Stomach (tissue), 19 donors: ENCODE measurements at places on chromosomes 1 and 21. TPM values are rescaled to one million over a fixed set of nuclear protein-coding genes. Genes with fewer than 3 reads are reported as not detected.

GRCh38 chr1:158248771-158249170 is 5.5 kb upstream of the CD1A start:
- no peak for DNase-seq

DNA sequence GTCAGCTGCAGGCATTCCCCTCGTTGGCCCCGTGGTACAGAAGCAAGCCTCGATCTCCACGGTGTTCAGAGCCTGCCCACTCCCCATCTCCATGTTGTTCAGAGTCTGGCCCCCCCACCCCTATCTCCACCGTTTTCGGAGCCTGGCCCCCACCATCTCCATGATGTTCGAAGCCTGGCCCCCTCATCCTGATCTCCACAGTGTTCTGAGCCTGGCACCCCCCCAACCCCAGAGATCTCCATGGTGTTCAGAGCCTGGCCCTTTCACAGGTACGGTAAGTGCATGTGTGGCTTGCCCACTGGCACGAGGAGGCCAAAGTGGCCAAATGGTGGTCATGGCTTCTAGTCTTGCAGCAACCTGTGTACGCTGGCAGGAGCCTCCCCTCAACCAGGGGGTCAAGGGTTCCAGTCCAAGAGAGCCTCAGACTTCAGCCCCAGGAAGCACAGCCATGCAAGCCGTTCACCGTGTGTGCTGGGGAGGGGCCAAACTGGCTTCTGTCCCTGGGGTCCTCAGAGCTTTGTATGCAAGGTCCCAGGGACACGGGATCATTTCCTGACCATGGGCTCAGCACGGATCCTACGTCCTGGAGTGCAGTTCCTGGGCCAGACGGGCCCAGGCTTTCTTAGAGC is 13.3 kb upstream of the PCBP3 start:
- DNase-seq, result no peak

- DNase-seq, result no peak
These were observed 118.3 kb downstream of the CNIH3 start for GRCh38 chr1:224734261-224734935.

DNA sequence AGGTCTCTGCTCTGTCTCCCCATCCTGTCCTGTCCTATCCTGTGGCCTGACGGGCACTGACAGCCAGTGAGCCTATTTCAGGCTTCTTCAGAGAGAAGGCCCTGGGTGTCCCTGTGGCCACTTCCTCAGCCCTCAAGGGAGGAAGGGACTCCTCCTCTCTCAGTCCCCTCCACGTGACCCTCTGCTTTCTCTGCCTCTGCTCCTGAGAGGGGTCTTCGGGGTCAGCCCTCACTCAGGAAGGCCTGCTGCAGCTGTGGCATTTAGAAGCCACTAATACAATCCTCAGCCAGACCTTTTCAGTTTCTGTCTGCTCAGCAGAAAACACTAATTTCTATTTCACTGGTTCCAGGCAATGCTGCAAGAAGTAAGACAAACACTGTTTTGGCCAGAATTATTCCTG is 43.6 kb upstream of the ETV3 start:
- no peak for DNase-seq

Gene METTL13
- 45.5 TPM for total RNA-seq
